Cerebellar nuclear complex (tissue), 1 donor: ENCODE measurements at places on chromosomes 16 and 17.

DNA sequence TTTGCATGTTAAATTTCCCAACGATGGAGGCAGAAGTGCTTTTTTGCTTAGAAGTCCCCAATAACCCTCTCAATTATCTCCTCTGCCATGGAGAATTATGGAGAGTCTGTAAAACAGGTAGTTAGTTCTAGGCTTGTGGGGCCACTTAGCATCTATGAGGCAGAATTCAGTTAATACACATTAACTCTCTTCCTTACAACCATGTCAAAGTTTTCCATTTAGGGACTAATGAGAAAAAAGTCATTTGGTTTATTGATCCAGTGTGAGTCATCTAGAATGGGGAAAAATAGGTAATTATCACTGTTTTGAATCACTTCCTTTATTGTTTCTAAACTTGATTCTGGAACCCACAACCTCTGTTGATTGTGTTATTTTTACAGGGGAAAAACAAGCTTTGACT lies 229.1 kb upstream of the COX10 start:
- DNase-seq = no peak

GRCh38 chr16:85057212-85057889 lies 29.8 kb downstream of the KIAA0513 start:
- no peak for DNase-seq

GRCh38 chr16:57484515-57485005 lies 1.7 kb downstream of the DOK4 start:
- no peak for DNase-seq

GRCh38 chr17:81274471-81274855 lies 20.6 kb downstream of the SLC38A10 start:
- no peak for DNase-seq

- no peak for DNase-seq
Observed at GRCh38 chr17:27498615-27499309, 42.5 kb downstream of the KSR1 start.

DNA sequence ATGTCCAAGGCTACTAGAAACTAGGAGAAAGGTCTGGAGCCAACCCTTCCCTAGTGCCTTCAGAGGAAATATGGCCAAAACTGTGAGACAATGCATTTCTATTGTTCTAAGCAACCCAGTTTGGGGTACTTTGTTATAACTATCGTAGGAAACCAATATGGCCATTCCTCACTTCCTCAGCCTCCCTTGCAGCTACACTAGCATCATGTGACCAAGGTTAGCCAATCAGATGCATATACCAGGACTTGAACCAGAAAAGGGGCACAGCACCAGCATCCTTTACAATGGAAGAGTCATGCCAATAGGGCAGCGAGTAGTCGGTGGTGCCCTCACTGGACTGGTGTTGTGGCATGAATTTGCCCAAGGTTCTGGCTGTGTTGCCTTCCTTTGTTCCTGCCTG lies 464.0 kb downstream of the TMEM114 start:
- no peak for DNase-seq

- no peak for DNase-seq
Observed at GRCh38 chr17:5365831-5366230, 53.6 kb downstream of the NUP88 start.

DNA sequence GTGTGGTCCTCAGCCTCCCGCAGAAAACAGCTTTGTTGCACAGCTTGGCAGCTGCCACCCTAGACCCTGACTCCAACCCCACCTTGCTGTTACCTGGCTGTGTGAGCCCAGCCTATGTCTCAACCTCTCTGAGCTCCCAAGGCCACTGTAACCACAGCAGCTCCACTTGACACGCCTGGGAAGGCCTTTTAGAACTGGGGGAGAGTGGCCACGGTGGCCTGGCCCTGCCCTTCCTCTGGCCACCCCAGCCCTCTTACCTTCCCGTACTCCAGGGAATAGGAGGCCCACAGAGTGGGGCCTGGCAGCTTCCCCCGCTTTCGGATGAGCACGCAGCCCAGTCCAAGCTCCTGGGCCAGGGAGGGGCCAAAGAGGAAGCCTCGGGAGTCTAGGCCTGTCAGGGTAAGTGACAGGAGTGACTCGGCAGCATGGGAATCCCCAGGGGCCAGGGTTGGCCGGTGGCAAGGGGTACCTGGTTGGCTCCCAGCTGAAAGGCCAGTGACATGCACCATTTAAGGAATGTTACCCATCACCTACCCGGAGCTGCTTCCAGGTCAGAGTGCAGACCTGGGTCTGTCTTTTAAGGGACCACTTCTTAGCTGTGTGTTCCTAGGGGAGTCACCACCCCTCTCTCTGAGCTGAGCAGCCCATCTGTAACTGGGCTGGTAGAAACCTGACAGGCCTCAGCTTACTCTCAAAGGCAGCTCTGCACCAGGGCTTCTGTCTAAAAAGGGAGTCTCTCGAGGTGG lies 1.4 kb downstream of the APRT start:
- no peak for DNase-seq

DNA sequence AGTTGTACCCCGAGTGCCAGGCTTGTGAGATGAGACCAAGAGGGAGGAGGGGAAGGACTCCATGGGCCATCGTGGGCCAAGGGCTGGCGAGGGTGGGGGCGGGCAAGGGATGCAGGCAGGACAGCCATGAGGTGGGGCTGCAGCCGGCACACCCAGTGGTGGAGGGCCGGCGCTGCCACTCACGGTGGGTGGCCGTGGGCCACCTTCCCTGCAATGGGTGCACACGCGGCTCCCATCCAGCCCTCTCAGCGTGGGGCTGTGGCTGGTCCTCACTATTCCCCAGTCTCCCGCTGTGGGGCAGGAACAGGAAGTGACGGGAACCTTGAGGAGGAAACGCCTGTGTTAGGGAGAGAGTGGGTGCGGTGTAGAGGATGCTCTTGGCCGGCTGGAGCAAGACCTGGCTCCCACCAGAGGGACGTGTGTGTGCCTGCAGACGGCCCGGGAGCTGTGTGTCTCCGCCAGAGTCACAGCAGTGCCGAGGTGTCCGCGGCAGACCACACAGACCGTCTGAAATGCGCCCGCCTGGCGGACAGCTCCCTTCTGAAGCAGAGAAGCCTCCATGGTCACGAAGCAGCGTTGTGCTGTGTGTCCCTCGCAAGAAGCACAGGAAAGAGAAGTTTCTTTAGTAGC lies 23.6 kb downstream of the CIBAR2 start:
- DNase-seq = no peak
